Mononuclear cell (primary cell): ENCODE measurements at places on chromosomes 12 and 14. TPM values are rescaled to one million over a fixed set of nuclear protein-coding genes. Genes with fewer than 3 reads are reported as not detected.

The GRIP1 gene
- total RNA-seq = 0.94 TPM

The FAM186B gene
- 0.84 TPM for total RNA-seq

The NCAPD2 gene
- total RNA-seq = 7.5 TPM

The SLC15A4 gene
- 59.2 TPM for total RNA-seq

The LTB4R gene
- total RNA-seq = 12.5 TPM

The SRRM4 gene
- total RNA-seq = not detected

The CAPZA3 gene
- total RNA-seq = not detected

The CLEC2B gene
- 248 TPM for total RNA-seq

The EFS gene
- total RNA-seq = not detected

The KRT2 gene
- total RNA-seq = 0.94 TPM

The INHBC gene
- 0.10 TPM for total RNA-seq

The ABCD2 gene
- total RNA-seq = 4.8 TPM

The BDKRB1 gene
- 0.10 TPM for total RNA-seq
